ENCODE measurements at places on chromosomes 5 and 9.

DNA sequence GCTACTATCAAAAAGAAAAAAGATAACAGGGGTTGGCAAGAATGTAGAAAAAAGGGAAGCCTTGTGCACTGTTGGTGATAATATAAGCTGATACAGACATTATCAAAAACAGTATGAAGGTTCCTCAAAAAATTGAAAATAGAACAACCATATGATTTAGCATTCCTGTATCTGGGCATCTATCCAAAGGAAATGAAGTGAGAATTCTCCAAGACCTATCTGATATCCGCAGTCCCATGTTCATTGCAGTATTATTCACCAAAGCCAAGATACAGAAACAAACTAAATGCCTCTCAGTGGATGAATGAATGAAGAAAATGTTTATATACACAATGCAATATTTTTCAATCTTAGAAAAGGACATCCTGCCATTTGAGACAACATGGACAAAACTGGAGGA lies 1943.3 kb downstream of the MAT2B start:
- no peak for DNase-seq

DNA sequence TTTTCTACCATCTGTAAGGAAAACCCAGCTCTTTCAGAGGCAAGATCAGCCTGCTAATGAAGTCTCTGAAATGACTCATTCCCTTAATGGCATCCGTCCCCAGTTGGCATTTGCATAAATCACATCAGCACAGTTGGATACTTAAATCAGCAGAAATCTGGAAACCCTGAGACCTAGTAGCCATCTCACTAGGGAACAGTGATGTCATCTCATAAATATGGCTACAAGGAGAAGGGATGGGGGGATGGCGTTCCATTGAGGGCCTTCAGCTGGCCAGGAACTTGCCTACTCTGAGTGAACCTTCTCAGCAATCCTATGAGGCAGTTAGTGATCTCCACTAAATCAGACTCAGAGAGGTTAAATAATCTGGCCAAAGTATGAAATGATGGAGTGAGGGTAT lies 81.8 kb downstream of the CMYA5 start:
- peak; percentile 5 for DNase-seq

- DNase-seq: no peak
These were observed 71.3 kb downstream of the SH3TC2 start for GRCh38 chr5:148991566-148991965.

DNA sequence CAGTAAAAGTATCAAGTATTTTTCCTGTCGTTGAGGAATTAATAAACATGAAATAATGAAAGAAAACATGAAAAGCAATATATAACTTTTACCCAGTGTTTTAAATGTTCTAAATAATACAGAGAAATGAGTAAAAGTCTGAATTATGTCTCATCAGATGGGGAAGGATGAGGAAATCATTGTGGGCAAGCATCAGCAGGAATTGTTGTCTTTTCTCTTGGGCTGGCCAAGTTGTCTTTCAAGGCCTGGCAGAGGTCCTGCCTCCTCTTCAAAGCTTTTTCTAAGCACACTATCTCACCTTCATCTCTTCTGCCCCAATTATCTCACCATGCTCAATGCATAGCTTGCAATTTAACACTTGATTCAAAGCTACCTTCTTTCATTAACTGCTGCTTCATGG lies 41.9 kb downstream of the MOCS2 start:
- DNase-seq: no peak

DNA sequence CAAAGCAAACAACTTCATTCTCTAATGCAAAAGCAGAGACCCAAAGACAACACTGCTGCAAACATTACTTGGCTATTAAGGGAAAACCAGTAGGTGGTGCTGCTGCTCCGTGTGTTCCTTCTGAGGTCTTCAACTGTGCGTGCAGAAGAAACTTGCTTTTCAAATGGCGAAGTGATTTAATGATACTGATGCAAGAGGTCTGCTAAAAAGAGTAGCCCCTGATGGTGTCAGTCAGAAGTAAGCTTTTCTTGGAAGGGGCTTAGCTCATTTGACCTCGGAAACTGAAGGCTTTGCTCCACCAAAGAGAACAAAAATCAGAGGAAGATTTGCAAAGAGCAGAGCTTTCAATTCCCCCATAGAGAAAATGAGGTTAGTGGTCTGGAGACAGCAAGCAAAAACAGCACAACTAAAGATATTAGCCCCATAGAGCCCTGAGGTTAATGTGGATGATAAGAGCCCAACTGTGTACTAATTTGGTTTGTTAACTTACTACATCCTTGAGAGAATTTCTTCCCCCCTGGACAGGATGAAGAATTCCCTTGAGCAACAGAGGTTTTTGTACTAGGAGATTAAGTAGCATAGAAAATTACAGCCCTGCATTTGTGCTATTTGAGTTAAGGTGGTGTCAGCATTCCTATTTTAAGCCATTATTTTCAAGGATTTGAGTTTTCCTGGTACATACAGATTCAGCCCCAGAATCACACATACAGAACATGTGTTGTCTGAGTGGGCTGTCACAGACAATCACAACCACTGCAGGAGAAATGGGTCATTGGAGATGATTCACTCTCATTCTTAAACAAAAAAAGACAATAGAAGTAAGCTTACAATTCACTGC lies 153.2 kb upstream of the C9orf72 start:
- DNase-seq: peak; percentile 86

- DNase-seq: no peak
These were observed 80.6 kb upstream of the IRX4 start for GRCh38 chr5:1963358-1963757.

DNA sequence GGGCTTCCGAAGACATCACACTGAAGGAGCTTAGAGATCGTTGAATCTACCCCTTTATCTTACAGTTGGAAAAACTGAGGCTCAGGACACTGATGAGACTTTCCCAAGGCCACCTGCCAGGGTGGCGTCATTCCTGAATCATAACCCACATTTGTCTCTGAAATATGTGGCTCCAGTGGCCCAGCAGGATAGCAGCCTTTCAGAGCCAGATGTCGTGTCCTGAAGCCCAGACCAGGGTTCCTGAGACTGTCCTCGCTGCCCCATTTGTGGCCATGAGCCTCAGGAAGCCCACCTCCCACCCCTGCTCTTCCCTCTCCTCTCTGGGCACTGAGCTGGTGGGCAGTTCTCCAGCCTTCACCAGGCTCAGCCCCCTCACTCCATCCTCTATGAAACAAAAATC lies 2.4 kb downstream of the HMCN2 start:
- no peak for DNase-seq

GRCh38 chr5:2153350-2153749 lies 270.6 kb upstream of the IRX4 start:
- DNase-seq: no peak

- no peak for DNase-seq
These were observed 159.1 kb downstream of the HTR1A start for GRCh38 chr5:63803165-63803564.

DNA sequence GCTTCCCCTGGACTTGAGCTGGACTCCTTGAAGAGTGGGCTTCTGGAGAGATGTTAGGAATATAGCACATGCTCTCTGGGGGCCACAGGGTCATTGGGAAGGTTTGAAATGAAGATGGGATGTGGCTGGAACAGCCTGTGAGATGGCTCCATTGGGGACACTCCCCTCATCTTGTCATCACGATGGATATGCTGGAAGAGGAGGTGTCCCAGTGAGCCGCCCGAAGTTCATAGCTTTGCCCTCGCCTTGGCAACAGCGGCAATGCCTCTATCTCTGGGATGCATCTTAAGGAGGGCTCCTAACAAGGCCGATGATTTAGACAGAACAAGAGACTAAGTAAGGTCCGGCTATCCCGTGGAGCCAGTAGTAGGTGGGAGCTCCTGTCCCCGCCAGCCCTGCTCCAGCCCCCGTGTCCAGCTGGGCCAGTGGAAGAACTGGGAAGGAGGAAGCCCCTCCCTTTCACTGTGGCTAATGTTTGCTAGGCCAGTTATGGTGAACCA lies 23.9 kb downstream of the AMBP start:
- no peak for DNase-seq

DNA sequence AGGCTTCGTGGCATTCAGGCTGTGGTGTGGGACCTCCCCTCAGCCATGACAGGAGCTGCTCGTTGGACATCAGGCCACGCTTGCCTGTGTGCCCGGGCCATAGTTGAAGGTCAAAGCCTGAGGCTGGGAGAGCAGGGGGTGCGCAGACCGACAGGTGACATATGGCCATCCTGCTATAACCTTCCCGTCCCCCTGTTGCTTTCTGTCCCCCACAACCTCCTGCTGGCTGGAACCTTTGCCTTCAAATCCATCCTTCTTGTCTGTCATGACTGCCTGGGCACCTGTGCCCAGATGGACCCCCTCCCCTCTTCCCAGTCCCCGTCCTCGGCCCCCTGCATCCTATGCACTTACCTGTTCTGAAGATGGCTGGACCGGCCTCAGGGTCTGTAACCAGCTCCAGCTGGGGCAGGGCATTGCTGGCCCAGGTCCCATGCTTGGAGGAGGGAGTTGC lies 83.2 kb downstream of the WNK2 start:
- no peak for DNase-seq

DNA sequence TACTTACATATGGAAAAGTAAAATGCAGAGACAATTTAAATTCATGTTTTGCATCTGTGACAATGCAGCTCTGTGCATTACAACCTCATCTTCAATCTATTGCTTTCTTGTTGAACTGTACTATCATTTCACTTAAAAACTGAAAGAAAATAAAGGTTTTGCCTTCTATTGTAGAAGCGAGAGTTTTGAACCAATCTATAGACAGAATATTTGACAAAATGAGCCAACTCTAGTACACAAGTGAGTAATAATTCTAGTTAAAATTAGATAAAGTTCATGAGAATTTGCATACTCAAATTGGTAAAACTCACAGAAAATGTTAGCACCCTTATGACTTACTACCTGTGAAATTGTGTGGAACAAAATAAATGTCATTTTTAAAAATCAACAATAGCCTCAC lies 123.7 kb downstream of the EDIL3 start:
- no peak for DNase-seq

DNA sequence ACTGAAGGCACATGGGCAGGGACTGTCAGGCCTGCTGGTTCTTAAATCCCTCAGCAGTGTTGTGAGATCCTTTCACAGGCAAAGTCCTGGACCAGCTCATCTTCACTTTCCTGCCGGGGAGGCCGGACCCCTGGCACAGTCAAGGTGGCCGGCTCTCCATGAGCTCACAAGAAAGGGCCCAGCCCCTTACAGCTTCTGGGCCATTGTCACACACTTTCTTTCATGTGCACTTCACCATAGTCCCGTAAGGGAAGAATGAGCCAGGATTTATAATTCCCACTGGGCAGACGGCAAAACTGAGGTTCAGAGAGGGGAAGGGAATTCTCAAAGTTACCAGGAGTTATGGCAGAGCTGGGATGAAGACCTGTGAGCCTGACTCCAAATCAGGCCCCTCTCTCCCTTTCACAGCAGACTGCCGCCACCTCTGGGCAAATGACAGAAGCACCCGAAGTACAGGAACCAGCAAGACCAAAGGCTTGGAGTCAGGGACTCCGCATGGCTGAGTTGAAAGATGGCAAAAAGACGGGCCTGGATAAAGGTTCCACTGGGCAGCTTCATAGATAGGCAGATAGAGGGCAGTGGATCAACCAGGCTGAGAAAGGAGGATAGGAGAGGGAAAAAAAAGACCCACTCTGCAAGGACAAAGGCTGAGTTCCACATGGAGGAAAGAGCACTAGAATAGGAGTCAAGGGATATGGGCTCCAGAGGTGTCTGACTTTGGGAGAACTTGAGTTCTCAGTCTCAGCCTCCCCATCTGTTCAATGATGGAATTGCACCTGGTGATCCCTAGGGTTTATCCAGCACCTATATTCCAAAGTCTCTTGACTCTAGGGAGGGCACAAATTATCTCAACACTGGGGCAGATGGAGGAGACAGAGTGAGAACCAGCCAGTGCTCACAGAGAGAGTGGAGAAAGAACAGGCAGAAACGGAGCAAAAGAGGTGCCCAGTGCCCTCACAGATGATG lies 128.7 kb downstream of the PAX5 start:
- DNase-seq: no peak

GRCh38 chr9:134393582-134394280 lies 67.5 kb downstream of the RXRA start:
- DNase-seq: no peak

GRCh38 chr5:14545308-14545707 lies 36.3 kb upstream of the OTULINL start:
- no peak for DNase-seq

DNA sequence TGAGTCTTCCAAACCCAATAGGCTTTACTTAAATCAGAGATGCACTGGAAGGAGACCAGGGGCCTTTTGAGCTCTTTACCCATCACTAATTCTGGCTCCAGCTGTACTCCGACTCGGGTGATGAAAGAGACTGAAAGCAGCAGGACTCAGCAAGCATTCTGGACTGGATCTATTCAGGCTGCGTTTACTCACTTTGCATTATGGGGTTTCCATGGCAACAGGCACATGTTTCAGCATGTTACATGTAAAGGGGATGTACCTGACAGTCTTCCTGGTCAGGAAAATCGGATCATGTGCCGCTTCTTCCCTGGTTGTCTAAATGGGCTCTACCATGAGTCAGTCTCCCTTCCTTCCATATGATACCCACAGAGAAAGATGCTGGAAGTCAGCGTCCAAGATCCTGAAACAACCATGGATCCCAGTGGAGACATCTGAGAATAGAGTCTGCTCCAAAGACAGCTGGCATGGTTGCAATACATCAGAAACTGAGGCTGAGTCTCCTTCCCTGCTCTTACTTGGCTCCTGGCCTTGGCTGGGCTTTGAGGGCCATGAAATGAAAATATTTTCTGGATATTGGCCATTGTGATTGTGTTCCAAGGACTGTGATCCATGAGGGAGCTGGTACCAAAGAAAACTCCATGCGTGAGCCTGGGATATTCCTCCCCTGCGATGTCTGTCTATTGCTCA lies 102.5 kb upstream of the TNC start:
- DNase-seq: peak; percentile 23

DNA sequence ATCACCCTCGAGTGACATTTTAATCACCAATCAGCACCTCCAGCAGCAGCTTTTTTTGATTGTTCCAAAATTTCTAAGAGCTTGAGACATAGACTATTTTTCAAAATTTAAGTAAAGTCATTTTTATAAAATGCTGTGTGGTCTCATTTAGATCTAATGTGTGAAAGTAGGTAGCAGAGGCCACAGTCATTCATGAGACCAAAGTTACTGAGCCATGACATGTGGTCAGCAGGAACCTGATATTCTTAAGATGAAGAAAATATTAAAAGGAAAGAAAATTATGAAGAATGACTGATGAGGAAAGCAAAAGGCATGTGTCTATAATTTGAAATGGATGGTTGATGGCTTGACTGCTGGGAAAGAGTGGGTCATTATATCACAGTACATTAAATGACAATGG lies 7.2 kb downstream of the FREM1 start:
- DNase-seq: no peak

GRCh38 chr5:164763206-164763605 lies 1257.8 kb downstream of the MAT2B start:
- no peak for DNase-seq
